Kidney (tissue), 22 donors: ENCODE measurements at places on chromosomes 3 and 15.
A peak's percentile ranks its signal among the peaks of the same experiment; 100 is the strongest.

DNA sequence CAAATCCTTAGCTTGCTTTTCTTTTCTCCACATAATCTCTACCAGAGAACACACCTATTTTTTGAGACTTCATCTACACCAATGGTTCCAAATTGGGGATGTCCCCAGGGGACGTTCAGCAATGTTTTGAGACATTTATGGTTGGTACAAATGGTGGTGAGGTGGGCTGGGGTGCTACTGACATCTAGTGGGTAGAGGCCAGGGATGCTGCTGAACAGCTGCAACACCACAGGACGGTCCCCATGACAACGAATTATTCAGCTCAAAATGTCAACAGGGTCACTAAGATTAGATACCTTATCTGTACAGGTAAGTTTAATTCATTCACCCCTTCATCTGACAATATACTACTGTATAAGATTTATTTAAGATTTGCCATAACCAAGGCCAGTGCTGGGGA is 14.4 kb downstream of the GK5 start:
- DNase-seq, result peak; percentile 16

- DNase-seq, result no peak
Measured at GRCh38 chr3:35643495-35643894, 4.2 kb downstream of the ARPP21 start.

- DNase-seq, result no peak
Measured at GRCh38 chr3:109175411-109175810, 38.9 kb downstream of the C3orf85 start.

GRCh38 chr15:94416820-94417219 is 185.5 kb downstream of the MCTP2 start:
- DNase-seq, result no peak

DNA sequence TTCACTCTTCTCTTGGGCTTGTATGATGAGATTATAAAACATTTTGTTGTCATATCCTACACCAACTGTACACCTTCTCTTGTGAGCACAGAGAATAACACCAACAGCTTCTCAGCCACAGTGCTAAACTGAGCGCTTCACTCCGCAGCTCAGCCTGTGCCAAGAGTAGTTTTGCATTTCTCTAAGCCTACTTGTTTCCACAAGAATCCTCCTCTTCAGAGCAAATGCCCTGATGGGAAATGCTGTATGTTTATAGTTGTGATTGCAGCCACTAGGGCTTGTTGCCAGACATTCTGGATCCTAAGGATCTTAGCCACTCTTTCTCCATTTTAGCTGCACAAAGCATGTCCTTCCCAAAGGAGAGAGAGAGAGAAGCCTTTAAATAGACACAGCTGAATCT is 138.8 kb upstream of the PLXND1 start:
- DNase-seq, result no peak

DNA sequence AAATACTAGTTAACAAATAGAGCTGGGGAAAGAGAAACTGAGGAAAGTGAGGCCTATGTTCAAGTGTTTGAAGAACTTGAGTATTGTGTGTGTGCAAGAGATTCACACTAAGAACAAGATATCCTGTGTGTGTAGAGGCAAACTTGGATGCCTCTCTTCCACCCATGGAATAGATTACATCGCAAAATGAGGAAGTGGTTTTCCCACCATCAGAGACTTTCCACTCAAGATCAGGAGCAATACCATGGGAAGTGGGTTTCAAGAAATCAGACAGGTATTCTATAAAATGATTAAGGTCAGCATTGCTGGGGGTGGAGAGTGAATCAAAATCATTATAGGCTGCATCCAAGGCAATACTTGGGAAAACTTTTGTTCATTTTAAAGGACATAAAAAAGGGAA is 308.0 kb downstream of the FGF12 start:
- DNase-seq, result no peak

DNA sequence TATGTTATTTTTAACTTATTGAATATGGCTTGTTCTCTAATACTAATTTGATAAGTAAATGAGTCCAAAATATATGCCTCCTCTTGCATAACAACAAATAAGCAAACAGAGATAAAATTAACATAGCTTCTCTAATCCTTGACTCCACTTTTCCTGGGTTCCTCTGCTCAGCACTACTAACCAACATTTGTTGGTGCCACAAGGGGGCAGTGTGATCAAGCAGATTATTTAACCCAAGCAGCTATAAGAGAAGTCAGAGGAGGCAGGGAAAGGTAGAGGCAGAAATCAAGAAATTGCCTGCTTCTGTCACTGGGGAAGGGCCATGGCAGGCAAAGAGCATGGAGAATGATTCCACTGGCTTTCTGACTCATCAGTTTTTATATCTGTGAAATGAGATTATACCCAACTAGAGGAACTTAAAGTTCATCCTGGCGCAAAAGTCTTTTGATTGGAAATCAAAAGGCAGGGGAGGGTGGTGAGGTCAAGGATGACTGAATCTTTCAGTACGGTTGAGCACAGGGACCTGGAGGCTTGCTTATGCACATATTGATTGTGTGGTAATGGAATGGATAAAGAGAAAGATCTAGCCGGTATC is 152.2 kb downstream of the IGSF11 start:
- DNase-seq, result peak; percentile 70

DNA sequence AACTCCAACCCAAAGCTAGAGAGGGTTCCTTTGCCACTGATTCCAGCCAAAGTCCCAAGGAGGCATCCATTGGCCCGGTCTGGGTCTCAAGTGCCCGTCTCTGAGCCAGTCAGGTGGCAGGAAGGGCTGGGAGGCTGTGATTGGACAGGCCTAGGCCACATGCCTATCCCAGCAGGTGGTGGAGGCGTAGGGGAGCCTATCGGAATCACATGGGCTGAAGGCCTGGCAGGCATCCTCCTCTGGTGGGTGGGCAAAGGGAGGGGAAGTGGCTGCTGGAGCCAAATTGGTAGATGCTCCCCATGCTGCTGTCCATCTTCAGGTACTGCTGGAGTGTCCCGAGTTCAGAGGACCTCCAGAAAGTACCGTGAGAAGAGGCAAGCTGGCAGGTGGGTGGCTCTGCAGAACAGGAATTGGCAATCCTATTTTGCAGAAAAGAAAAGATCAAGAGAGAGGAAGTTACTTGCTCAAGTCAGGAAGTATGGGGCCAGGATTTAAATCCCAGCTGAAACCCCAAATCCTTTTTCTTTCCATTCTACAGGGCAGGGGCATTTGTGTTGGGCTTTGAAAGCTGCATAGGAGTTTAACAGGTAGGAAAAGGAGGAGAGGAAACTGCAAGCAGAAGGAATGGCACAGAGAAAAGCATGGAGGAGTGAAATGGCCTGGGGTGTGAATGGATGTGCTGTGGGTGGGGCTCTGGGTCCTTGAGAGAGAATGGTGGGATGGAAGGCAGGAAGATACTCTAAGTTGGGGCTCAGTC is 3.7 kb downstream of the CHST13 start:
- no peak for DNase-seq
